ENCODE measurements at places on chromosomes 3 and 15. TPM values are rescaled to one million over a fixed set of nuclear protein-coding genes. Genes with fewer than 3 reads are reported as not detected.

- H3K27me3 ChIP-seq: no peaks in the 10 kb centered on the region
- H3K27ac ChIP-seq: no peak overlapping the region
- no peak overlapping the region for H3K4me3 ChIP-seq
- DNase-seq: no peak
Observed at GRCh38 chr3:97871801-97872524, 50.2 kb downstream of the CRYBG3 start.

REC114 gene
- not detected for total RNA-seq

STX19 gene
- total RNA-seq: not detected

DNA sequence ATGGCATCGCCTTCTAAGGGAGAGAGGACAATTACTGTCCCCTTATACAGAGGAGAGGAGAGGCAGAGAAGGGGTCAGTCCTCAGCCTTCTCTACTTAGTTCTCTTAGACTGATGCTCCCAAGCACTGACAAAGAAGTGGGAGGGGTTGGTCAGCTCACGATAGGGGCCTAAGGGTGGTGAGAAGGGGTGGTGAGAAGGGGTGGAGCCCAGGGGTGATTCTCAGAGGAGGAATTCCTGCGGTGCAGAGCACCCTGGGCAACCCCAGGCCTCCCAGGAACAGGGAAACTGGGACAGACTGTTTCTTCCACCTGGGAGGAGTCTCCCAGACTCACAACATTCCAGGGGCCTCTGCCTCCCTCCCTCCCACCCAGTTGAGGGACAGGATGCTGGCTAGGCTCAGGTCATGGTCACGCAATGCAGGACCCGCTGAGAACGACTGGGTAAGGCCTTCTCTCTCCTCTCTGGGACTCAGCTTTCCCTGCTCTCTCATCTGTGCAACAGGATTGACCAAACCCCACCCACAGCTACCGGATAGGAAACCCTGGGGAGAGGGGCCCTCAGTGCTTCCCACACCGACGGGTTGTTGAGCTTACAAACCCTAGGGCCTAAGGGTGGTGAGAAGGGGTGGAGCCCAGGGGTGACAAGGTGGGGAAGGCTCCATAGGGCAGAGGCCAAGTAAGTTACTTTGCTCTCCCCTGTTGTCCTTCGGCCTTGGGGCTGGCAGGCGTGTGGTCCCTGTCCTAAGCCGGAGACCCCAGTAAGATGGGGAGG is 1.5 kb downstream of the TPRA1 start:
- no peak for DNase-seq
- no peaks in the 10 kb centered on the region for H3K27me3 ChIP-seq
- H3K4me3 ChIP-seq: peak overlapping the region; percentile 57

SPATA12 gene
- not detected for total RNA-seq

DNA sequence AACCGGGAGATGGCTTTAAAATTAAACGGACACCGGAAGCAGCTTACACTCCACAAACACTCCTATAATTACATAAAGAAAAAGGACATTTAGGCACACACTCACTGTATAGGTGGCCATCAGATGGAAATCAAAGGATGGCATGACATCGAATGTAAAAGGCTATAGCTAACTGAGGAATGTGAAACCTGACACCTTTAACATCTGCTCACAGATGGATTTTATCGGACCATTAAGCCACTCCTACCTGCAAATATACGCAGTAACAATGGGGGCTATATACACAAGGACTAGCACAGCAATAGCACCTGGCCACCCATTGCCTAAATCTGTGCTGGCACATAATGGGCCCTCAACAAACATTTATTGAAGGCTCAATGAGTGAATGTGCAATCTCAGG is 14.5 kb upstream of the RBSN start:
- H3K27me3 ChIP-seq: no peaks in the 10 kb centered on the region
- no peak overlapping the region for H3K27ac ChIP-seq
- no peak overlapping the region for H3K4me3 ChIP-seq
- no peaks in the 10 kb centered on the region for H3K36me3 ChIP-seq
- no peaks in the 10 kb centered on the region for H3K4me1 ChIP-seq
- DNase-seq: peak; percentile 39

- H3K4me3 ChIP-seq: no peak overlapping the region
- H3K27ac ChIP-seq: no peak overlapping the region
- H3K36me3 ChIP-seq: peaks cover 9% of the 10 kb centered on the region
- DNase-seq: no peak
- H3K4me1 ChIP-seq: no peaks in the 10 kb centered on the region
Observed at GRCh38 chr3:47652142-47652541, 73.5 kb upstream of the CSPG5 start.

- no peak overlapping the region for H3K4me3 ChIP-seq
- H3K27ac ChIP-seq: no peak overlapping the region
- H3K27me3 ChIP-seq: no peaks in the 10 kb centered on the region
- H3K4me1 ChIP-seq: no peaks in the 10 kb centered on the region
- DNase-seq: no peak
Observed at GRCh38 chr15:83714939-83715628, 61.2 kb downstream of the ADAMTSL3 start.

- no peaks in the 10 kb centered on the region for H3K36me3 ChIP-seq
- H3K4me1 ChIP-seq: no peaks in the 10 kb centered on the region
- no peaks in the 10 kb centered on the region for H3K27me3 ChIP-seq
- H3K4me3 ChIP-seq: no peak overlapping the region
- no peak for DNase-seq
Observed at GRCh38 chr3:171250444-171250843, 209.8 kb downstream of the TNIK start.

DNA sequence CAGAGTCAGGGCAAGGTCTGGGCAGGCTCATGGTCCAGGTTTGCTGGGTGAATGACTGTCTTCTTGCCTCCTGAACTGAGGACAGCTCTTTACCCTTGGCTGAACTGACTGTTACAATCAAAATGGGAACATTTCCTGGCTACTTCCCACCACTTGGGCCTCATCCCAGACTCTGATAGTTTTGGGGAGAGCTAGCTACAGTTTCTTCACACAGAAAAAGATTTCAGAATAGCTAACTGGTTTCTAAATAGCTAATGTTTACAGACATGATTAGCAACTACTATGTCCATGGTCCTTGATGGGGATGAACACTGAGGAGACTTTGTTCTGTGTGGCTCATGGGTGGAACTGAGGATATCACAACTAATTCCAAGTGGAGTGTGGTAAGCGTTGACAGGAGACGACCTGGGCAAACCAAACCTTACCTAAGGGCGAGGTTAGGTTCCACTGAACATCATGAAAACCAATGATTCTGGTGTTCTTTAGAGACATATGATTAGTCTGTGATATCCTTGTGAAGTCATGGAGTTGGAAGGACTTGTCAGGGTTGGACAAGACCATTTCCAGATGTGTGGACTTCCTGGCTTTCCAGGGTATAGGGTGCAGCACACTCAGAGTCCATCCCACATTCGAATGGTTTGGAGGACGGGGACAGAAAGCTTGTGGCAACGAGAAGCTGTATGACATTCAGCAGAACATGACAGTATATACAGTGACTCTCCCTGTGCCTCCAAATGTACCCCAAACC is 7.3 kb downstream of the ALPK3 start:
- DNase-seq: no peak
- H3K27me3 ChIP-seq: no peaks in the 10 kb centered on the region
- peak overlapping the region; percentile 72 for H3K27ac ChIP-seq
- no peak overlapping the region for H3K4me3 ChIP-seq
- H3K36me3 ChIP-seq: peaks cover 6% of the 10 kb centered on the region

DNA sequence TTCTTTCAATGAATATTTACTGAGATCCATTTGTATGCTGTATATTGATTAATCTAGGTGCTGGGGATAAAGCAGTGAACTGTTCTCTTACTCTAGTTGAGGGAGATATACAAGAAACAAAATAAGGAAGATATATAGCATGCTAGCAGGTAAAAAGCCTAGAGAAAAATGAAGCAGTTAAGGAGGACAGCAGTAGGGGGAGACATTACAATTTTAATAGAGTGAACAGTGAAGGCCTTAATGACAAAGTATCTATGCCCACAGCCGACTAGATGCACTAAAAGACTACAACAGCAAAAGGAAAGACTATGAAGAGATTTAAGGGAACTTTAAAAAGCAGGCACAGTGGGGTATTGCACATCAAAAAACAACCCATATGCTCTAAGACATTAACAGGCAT is 81.4 kb downstream of the XRN1 start:
- H3K36me3 ChIP-seq: peaks cover 7% of the 10 kb centered on the region
- H3K4me1 ChIP-seq: no peaks in the 10 kb centered on the region
- no peak for DNase-seq
- no peaks in the 10 kb centered on the region for H3K27me3 ChIP-seq

CACNA2D3 gene
- 11.2 TPM for total RNA-seq

DNA sequence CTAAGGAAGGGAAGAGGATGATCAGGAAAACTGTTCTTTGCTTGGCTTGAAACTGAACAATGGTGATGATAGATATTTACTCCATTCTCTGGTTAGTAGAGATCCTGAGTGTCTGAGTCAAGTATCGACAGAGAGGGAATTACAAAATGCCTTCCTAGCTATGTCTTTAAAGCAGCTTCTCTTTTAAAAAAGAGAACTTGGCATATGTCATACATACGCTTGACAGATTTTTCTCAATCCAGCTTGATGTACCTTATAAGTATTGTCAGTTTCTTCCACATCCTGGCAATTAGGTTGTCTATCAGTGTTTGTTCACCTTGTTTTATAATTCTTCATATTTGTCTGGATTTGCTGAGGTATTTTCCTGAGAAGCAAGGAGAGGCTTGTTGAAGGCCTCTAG is 5.0 kb upstream of the EPHB1 start:
- H3K4me3 ChIP-seq: no peak overlapping the region
- no peaks in the 10 kb centered on the region for H3K27me3 ChIP-seq
- no peak overlapping the region for H3K27ac ChIP-seq

- no peak overlapping the region for H3K4me3 ChIP-seq
- no peak for DNase-seq
- H3K36me3 ChIP-seq: no peaks in the 10 kb centered on the region
- no peaks in the 10 kb centered on the region for H3K27me3 ChIP-seq
- no peak overlapping the region for H3K27ac ChIP-seq
Observed at GRCh38 chr3:27960133-27960532, 238.0 kb upstream of the EOMES start.

KIF15 gene
- total RNA-seq: 0.72 TPM

DNA sequence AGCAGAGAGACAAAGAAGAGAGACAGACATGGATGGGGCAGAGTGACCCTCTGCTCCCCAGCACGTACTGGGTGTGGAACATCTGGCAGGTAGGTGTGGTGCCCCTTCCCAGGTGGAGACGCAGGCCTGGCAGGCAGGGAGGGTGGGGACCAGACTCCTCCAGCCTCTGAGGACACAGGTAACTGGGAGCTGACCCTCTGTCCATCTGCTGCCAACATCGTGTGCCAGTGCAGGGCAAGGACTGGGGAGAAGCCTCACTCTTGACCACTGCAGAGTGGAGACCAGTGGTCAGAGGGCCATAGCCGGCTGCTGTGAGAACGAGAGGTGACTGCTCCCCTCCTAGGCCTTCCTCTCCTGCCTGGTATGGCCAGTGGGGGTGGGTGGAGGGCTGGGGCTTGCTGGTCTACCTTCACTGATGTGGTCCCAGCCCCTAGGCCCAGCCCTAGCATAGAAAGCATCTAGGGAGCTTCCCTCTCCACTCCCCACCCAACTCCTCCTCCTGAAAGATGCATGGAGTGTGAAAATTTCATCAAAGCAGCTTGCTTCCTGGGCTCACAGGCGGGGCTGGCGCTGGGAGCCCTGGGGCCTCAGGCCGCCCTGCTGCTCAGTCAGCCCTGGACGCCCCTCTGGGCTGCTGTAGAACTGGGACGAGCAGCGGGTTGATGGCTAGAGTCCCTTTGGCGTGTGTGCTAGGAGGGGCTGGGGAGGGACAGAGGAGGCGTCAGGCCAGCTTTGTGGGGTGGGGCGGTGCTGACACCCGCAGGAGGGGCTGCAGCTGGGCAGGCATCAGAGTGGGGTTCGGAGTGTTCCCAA is 90.3 kb downstream of the PLXNA1 start:
- no peaks in the 10 kb centered on the region for H3K27me3 ChIP-seq
- no peaks in the 10 kb centered on the region for H3K36me3 ChIP-seq
- no peak overlapping the region for H3K27ac ChIP-seq
- DNase-seq: no peak
- H3K4me3 ChIP-seq: no peak overlapping the region
- no peaks in the 10 kb centered on the region for H3K4me1 ChIP-seq

KLHL6 gene
- 9.8 TPM for total RNA-seq

DNA sequence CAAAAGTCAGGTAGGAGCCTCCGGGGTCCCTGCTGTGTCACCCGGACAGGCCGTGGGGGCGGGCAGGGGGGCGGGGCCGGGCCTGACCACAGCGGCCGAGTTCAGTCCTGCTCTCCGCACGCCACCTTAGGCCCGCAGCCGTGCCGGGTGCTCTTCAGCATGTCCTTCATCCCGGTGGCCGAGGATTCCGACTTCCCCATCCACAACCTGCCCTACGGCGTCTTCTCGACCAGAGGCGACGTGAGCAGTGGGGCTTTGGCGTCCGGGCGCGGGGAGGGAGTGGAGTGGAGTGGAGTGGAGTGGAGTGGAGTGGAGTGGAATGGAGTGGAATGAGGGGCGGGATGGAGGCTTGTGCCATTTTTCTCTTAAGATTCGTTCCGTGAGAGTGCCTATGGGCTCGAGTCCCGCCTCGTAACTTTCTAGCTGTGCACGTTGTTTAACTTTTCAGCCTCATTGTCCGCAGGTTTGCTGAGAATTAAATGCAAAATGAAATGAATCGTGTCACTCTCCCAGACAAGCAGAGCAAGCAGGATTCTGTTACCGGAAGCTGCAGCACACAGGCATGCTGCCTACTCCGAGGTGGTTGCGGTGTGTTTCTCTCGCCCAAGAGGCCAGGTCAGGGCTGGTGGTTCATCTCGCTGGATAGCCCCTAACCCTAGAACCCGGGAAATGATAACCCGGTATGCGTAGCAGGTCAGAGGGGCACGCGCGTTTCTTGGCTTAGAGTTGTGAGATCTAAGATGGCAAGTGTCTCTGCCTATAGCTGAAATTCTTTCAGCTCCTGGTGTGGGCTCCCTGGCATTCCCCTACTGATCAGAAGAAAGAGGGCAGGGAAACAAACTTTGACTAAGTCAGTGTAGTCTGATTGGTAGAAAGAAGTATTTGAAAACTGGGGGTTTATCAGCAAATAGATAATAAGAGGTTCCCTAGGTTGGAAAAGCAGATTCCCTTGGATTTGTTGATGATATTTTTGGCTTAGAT is at the start of gene FAH:
FAH (plus strand) TSS at position 104 of the 981 bp plus-strand sequence; CDS start at position 160, 56 bp downstream.
- H3K36me3 ChIP-seq: no peaks in the 10 kb centered on the region
- peak within 1 kb of the TSS; percentile 83 for H3K27ac ChIP-seq
- peak within 1 kb of the TSS; percentile 89 for H3K4me3 ChIP-seq
- DNase-seq: peak; percentile 26

GASK1A gene
- 7.3 TPM for total RNA-seq

DNA sequence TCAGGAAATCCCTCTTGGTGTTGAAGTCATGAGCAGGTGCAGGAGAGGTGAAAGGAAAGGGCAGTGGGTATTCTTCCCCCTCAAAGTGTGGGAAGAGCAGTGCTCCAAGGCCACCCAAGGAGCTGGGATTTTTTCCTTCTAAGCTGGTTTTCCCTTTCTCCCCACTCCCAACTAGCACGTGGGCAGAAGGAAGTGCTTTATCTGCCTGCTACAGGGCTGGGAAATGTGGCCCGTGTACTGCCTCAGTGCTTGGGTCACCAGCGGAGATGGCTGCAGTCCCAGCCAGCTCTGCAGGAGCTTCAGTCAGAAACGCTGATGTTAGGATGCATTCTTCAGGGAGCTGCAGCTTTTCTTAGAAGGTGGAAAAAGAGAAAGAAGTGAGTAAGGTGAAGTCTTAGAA is 99.2 kb downstream of the CACNA1D start:
- H3K4me1 ChIP-seq: no peaks in the 10 kb centered on the region
- no peak overlapping the region for H3K4me3 ChIP-seq
- no peak overlapping the region for H3K27ac ChIP-seq
- no peaks in the 10 kb centered on the region for H3K36me3 ChIP-seq
- H3K27me3 ChIP-seq: no peaks in the 10 kb centered on the region
- no peak for DNase-seq

GRCh38 chr3:114144909-114145688 is 33.8 kb downstream of the DRD3 start:
- H3K4me1 ChIP-seq: no peaks in the 10 kb centered on the region
- DNase-seq: no peak
- H3K27me3 ChIP-seq: no peaks in the 10 kb centered on the region
- no peaks in the 10 kb centered on the region for H3K36me3 ChIP-seq
- H3K27ac ChIP-seq: no peak overlapping the region
- no peak overlapping the region for H3K4me3 ChIP-seq
